ENCODE measurements at places on chromosomes 1 and 21. TPM values are rescaled to one million over a fixed set of nuclear protein-coding genes. Genes with fewer than 3 reads are reported as not detected.

Gene PLEKHN1
- not detected for total RNA-seq

Gene DMRTA2
- total RNA-seq, result not detected

Gene TTC22
- 0.14 TPM for total RNA-seq

Gene ZNF697
- total RNA-seq, result 9.4 TPM

Gene SPATA46
- total RNA-seq, result not detected

Gene KCNJ15
- 0.30 TPM for total RNA-seq

Gene EXTL2
- 10.6 TPM for total RNA-seq

Gene KMO
- not detected for total RNA-seq

Gene AADACL4
- total RNA-seq, result not detected

Gene OPRD1
- total RNA-seq, result not detected

Gene S100A9
- 62.2 TPM for total RNA-seq

Gene DSCAM
- total RNA-seq, result not detected

Gene NMNAT2
- total RNA-seq, result 3.4 TPM

Gene TCHH
- not detected for total RNA-seq

Gene GABRD
- 0.41 TPM for total RNA-seq

Gene SH3BGR
- total RNA-seq, result 103 TPM

Gene COL6A1
- 154 TPM for total RNA-seq

Gene OVAAL
- 5.3 TPM for total RNA-seq

Gene NBPF26
- 0.36 TPM for total RNA-seq

Gene LCE1F
- not detected for total RNA-seq

Gene PCP4L1
- total RNA-seq, result not detected

Gene PCAT6
- 1.0 TPM for total RNA-seq

Gene CITED4
- total RNA-seq, result 24.4 TPM

Gene CFAP107
- not detected for total RNA-seq

Gene ASTN1
- 0.33 TPM for total RNA-seq

Gene GCSAML
- 0.19 TPM for total RNA-seq

Gene ADAMTSL4
- 46.3 TPM for total RNA-seq

Gene OR10Z1
- not detected for total RNA-seq

Gene TARDBP
- total RNA-seq, result 95.5 TPM

Gene HES5
- 0.63 TPM for total RNA-seq

Gene DEGS1
- 42.2 TPM for total RNA-seq

Gene IFI44
- 6.6 TPM for total RNA-seq

Gene FCAMR
- not detected for total RNA-seq

Gene CNIH3
- total RNA-seq, result 1.1 TPM

Gene TXNDC12
- total RNA-seq, result 25.7 TPM

Gene C1orf116
- total RNA-seq, result 0.74 TPM

Gene LMX1A
- 0.11 TPM for total RNA-seq

Gene IQGAP3
- total RNA-seq, result 0.36 TPM

Gene ADGRL4
- total RNA-seq, result 19.3 TPM

Gene TNFRSF9
- not detected for total RNA-seq

Gene CACNA1S
- total RNA-seq, result not detected

Gene CENPF
- 1.7 TPM for total RNA-seq

Gene CSF3R
- 3.8 TPM for total RNA-seq

Gene SGIP1
- total RNA-seq, result 9.0 TPM

All from left ventricle myocardium inferior (tissue), 1 donor.